Effector memory CD4-positive, alpha-beta T cell (primary cell): ENCODE measurements at places on chromosomes 12 and 14.
A peak's percentile ranks its signal among the peaks of the same experiment; 100 is the strongest.

DNA sequence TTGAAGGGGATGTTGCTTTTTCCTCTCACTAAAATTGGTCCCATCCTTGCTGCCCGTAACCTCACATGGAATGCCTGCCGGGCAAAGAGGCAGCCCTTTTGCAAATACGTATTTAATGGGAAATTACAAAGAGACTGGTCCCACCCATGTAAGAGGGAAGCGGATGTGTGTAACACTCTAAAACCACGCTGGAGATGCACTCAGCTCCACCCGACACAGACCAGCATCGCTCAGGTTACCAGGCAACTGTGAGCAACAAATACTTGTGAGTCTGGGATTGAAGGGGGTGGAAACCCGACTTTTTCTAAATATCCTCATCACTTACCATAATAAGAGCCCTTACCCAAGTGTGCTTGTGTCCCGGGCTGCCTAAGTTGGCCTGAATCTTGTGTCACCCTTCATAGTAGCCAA lies 47.7 kb downstream of the ELK3 start:
- H3K4me1 ChIP-seq = peaks cover 47% of the 10 kb centered on the region
- peak; percentile 82 for DNase-seq
- peak overlapping the region; percentile 96 for H3K27ac ChIP-seq
- peaks cover 14% of the 10 kb centered on the region for H3K36me3 ChIP-seq
- peak overlapping the region; percentile 24 for H3K4me3 ChIP-seq

DNA sequence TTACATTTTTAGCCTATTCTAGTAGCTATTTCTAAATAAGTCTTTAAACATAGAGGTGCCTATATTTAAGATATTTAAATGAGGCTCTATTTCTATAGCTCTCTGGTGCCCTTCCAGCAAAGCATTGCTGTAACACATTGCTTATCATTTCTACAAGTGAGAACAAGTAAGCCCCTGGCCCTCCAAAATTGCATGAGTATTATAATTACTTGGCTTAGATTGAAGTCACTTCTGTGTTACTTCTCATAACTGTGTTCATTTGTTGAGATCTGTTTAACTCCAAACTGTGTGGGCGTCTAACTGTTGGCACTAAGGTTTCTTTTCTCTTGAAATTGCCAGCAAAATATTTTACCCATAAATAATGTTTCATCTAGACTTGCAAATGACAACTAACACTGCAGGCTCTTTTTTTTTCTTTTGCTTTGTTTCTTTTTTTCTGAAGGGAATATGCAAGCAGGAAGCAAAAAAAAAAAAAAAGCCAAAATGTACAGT lies 66.5 kb downstream of the DAD1 start:
- peaks cover 86% of the 10 kb centered on the region for H3K4me1 ChIP-seq
- H3K27ac ChIP-seq = peak overlapping the region; percentile 83
- H3K27me3 ChIP-seq = no peaks in the 10 kb centered on the region
- H3K4me3 ChIP-seq = peak overlapping the region; percentile 8
- H3K36me3 ChIP-seq = peaks cover 35% of the 10 kb centered on the region

DNA sequence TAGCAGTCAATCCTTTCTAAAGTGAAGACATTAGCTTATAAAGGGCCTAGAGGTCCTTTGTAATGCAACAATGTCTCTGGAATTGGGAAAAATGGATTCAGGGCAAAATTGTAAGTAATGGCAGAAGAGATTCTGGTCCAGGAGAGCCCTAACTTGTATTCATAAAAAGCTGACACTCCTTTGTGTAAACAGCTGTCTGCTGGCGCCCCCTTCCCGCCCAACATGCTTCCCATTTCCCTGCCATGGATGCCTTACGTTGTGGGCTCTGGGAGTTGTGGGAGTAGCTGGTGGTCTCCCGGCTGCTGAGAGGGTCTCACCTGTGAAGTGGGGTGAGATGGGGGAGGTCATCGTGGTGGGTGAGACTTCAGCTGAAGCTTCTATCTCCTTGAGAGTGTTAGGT lies 2.3 kb downstream of the ACRBP start:
- no peak for DNase-seq
- H3K36me3 ChIP-seq = peaks cover under 1% of the 10 kb centered on the region
- no peak overlapping the region for H3K27ac ChIP-seq

GRCh38 chr12:11555743-11556625 lies 93.5 kb upstream of the ETV6 start:
- H3K36me3 ChIP-seq = no peaks in the 10 kb centered on the region
- H3K4me3 ChIP-seq = peak overlapping the region; percentile 19
- no peak for DNase-seq
- peaks cover 7% of the 10 kb centered on the region for H3K4me1 ChIP-seq

DNA sequence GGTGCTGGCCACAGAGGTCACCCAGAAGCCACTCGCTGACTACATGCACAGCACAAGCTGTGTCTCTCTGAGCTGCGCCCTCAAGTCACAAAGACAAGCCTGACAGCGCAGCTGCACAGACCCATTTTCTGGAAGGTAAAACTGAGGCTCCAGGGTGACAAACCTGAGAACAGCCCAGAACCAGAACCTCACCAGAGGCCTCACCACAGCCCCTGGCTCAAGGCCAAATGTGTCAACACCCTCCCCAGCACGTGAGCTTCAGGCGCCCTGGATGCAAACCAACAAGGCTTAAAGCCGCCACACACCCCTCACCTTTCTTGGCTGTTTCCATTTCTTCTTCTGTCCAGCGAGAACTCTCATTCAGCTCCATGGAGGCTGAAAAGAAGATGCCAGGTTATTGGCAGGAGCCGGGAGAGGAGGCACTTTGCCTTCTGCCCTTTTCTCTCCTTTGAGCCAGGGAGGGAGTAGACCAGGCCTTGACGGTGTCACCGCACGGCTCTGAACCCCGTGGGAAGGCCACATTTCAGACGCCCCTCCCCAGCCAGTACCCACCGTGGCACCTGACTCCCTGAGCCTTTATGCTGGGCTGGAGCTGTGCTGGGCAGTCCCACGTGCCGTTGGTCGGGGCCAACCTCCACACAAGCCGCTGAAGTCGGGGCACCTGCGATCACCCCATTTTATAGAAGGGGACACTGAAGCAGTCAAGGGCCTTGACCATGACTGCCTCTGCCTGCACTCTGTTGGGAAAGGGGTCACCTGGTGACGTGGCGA lies 103.1 kb downstream of the RFLNA start:
- no peak overlapping the region for H3K4me3 ChIP-seq
- no peaks in the 10 kb centered on the region for H3K4me1 ChIP-seq
- no peaks in the 10 kb centered on the region for H3K27me3 ChIP-seq
- DNase-seq = no peak
- H3K36me3 ChIP-seq = peaks cover 76% of the 10 kb centered on the region
